Karpas-422 (cell line): ENCODE measurements at places on chromosomes 2 and 18. TPM values are rescaled to one million over a fixed set of nuclear protein-coding genes. Genes with fewer than 3 reads are reported as not detected.

DNA sequence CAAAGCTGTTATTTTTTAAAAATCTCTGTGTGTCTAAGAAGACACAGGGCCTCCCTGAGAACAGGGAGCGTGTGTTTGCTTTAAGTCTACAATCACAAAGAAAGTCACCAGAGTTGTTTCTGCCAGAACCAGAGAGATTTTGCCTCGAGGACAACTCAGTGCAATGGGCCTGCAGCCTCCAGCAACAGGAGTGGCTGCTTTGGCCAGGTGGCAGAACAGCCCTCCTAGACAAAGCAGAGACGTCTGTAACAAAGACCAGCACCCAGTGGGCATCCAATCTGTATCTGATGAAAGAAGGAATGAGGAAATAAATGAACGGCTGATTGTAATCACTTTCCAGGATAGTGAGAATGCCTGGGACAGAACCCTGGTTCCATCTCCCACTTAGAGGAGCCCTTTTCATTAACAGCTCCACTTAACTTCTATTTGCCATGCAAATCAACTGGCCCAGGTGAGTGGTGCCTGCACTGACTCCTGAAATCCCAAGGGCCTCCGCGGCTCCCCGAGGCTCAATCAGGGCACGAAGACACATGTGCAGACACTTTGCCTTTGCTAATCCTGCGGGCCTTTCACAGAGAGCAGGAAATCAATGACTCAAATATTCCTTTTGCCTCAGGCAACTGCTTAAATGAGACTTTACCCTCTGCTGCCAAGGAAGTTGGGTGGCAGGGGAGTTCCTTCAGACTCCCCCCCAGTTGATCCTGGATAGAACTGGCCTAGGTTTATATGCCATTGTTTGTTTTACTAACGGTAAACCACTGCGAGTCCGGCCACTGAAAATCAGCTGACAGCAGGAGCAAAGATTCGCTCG lies 146.5 kb downstream of the CABLES1 start:
- H3K4me1 ChIP-seq, result peaks cover 42% of the 10 kb centered on the region
- H3K27me3 ChIP-seq, result no peaks in the 10 kb centered on the region; the same call in 1 of the 2 replicates
- H3K36me3 ChIP-seq, result no peaks in the 10 kb centered on the region; the same call in 1 of the 2 replicates
- peak; percentile 90 for DNase-seq
- H3K4me3 ChIP-seq, result peak overlapping the region; percentile 39
- H3K27ac ChIP-seq, result peak overlapping the region; percentile 49

- peaks cover 5% of the 10 kb centered on the region for H3K4me1 ChIP-seq
- no peaks in the 10 kb centered on the region for H3K27me3 ChIP-seq
- H3K4me3 ChIP-seq, result no peak overlapping the region
- no peak for DNase-seq
- H3K36me3 ChIP-seq, result no peaks in the 10 kb centered on the region
Measured at GRCh38 chr18:10114717-10115463, 201.1 kb downstream of the VAPA start.

- no peaks in the 10 kb centered on the region for H3K36me3 ChIP-seq
- no peak overlapping the region for H3K4me3 ChIP-seq
- no peak overlapping the region for H3K27ac ChIP-seq
- no peaks in the 10 kb centered on the region for H3K27me3 ChIP-seq
- no peaks in the 10 kb centered on the region for H3K4me1 ChIP-seq
Measured at GRCh38 chr18:6741232-6741663, 11.7 kb downstream of the ARHGAP28 start.

GRCh38 chr2:217625557-217626169 lies 377.1 kb downstream of the TNS1 start:
- H3K27me3 ChIP-seq, result no peaks in the 10 kb centered on the region
- no peak overlapping the region for H3K27ac ChIP-seq
- H3K4me3 ChIP-seq, result no peak overlapping the region
- H3K36me3 ChIP-seq, result no peaks in the 10 kb centered on the region
- no peaks in the 10 kb centered on the region for H3K4me1 ChIP-seq
- no peak for DNase-seq

Gene CRACDL
- 1.0 and 2.5 TPM in 2 replicates for total RNA-seq

DNA sequence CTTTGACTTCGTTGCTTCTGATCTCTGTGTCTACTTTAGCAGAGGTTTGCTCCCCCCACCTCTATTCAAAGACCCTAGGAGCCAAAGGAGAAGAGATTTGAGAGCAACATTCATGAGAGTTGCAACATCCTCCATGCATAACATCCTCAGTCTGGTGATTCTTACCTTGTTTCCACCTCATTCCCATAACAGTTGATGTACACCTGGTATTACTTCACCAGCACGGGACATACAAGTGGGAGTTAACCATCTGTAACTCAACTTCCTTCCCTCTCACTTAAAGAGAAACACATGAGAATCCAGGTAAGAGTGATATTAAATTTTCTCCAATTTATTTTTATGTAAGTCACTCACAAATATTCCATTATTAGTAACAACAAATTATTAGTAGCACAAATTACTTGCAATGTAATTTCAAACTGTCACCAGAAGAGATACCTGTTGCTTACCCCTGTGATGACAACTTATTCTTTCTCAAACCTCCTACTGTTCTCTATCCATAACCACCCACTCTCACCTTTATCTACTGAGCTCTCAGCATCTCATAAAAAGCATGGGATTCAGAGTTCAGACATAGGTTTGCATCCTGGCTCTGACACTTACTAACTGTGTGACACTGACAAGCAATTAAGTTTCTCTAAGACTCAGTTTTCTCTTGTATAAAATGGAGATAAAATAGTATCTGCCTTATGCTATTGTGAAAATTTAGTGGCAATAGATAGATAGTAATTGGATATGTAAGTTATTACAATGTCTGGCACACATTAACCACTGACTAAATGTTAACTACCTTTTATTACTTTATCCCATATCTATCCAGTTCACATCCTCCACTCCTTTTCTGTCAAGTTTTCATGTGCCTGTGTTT lies 184.6 kb upstream of the SRD5A2 start:
- H3K27ac ChIP-seq, result no peak overlapping the region
- H3K27me3 ChIP-seq, result no peaks in the 10 kb centered on the region

DNA sequence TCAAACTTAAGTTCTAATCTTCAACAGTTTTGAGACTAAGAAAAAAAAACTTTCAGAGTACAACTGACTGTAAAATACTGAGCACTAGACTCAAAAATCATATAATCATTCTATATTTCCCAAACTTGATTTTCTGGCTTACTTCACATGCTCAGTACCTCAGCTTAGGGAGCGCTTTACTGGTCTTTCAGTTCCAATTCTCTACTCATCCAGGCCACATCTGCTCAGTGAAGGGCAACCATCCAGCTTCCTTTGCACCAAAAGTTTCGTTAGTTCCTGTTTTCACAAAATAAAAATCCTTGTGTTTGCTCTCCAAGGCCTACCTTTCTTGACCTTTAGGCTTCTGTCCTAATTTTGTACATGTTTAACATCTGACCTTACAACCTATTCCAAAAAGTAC lies 287.6 kb upstream of the LRRTM1 start:
- H3K36me3 ChIP-seq, result no peaks in the 10 kb centered on the region
- H3K4me1 ChIP-seq, result no peaks in the 10 kb centered on the region
- DNase-seq, result no peak
- H3K4me3 ChIP-seq, result no peak overlapping the region

GRCh38 chr2:15788455-15788829 lies 151.9 kb upstream of the MYCN start:
- no peaks in the 10 kb centered on the region for H3K4me1 ChIP-seq
- no peak for DNase-seq
- H3K4me3 ChIP-seq, result no peak overlapping the region
- H3K36me3 ChIP-seq, result no peaks in the 10 kb centered on the region
- H3K27ac ChIP-seq, result no peak overlapping the region

GRCh38 chr18:48073211-48073930 lies 142.9 kb upstream of the SMAD2 start:
- H3K4me1 ChIP-seq, result no peaks in the 10 kb centered on the region
- no peak overlapping the region for H3K4me3 ChIP-seq
- no peaks in the 10 kb centered on the region for H3K36me3 ChIP-seq

DNA sequence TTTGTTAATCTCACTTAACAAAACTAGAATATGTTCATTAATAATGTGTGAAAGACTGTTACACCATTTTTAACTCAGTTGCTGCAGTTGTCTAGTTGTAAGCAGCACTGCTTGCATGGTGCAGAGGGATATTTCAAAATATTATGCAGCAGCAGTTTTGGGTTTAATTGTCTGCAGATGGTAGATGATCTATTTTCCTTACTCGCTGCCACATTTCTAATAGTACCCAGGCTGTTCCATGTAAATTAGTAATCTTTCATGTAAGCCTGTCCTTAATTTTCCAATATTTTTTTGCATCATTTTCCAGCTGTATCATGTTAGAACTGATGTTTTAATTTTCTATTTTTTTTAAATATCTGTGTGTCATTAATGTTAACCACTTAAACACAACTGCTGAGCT lies 488.1 kb upstream of the RAB12 start:
- H3K27me3 ChIP-seq, result no peaks in the 10 kb centered on the region
- no peak for DNase-seq
- no peaks in the 10 kb centered on the region for H3K36me3 ChIP-seq

DNA sequence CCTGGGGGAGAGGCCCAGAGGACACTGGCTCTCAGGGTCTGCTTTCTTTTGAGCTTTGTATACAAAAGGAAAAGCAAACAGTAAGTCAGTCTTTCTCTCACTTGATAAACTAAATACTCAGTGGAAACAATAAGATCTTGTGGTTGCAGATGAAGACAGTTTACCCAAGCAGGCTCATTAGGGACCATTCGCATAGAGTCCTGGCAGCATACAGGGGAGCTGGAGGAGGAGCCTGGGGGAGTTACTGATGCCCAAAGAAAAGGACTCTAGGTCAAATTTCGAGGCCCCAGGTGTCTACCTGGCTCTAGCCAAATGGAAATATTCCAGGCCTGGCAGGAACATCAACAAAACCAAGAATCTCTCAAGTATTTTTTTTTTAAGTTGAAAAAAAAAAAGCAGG lies 225.3 kb downstream of the CNTNAP5 start:
- H3K4me3 ChIP-seq, result no peak overlapping the region
- no peak overlapping the region for H3K27ac ChIP-seq
- no peak for DNase-seq
- peaks cover 21% of the 10 kb centered on the region for H3K4me1 ChIP-seq

GRCh38 chr2:241570961-241571581 lies 12.5 kb downstream of the BOK start:
- DNase-seq, result no peak
- no peaks in the 10 kb centered on the region for H3K27me3 ChIP-seq

Gene OTOS
- total RNA-seq, result not detected in 2 replicates

GRCh38 chr2:60508339-60508917 lies 45.0 kb downstream of the BCL11A start:
- no peaks in the 10 kb centered on the region for H3K27me3 ChIP-seq
- H3K27ac ChIP-seq, result no peak overlapping the region
- peaks cover 90% of the 10 kb centered on the region for H3K4me1 ChIP-seq
- no peak overlapping the region for H3K4me3 ChIP-seq
- H3K36me3 ChIP-seq, result peaks cover 31% of the 10 kb centered on the region

- H3K4me3 ChIP-seq, result no peak overlapping the region
- H3K4me1 ChIP-seq, result peaks cover 29% of the 10 kb centered on the region
- H3K27me3 ChIP-seq, result no peaks in the 10 kb centered on the region
- 0 out of 2 replicates have a peak, but pooled peaks cover 5% of the 10 kb centered on the region for H3K36me3 ChIP-seq
Measured at GRCh38 chr2:27198627-27199026, 13.2 kb upstream of the ATRAID start.

DNA sequence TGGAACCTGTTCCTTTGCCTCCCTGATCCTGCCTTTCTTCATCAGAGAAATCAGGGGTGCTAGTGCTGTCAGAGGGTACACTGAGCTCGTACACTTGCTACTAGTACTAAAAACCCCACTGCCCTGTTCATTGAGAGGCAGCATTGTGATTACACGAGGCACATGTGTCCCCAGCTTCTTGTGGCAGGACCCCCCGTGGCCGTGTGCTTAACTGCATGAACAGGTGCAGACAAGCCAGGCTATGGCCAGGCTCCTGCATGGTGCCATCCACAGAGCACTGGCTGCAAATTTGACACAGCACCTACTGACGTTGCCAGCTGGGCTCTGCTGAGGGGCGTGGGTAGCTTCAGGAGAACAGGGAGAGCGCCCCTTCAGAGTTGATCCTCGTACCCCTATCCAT lies 248.4 kb downstream of the GLI2 start:
- H3K27ac ChIP-seq, result no peak overlapping the region
- no peaks in the 10 kb centered on the region for H3K36me3 ChIP-seq
- no peaks in the 10 kb centered on the region for H3K4me1 ChIP-seq
- H3K4me3 ChIP-seq, result no peak overlapping the region

DNA sequence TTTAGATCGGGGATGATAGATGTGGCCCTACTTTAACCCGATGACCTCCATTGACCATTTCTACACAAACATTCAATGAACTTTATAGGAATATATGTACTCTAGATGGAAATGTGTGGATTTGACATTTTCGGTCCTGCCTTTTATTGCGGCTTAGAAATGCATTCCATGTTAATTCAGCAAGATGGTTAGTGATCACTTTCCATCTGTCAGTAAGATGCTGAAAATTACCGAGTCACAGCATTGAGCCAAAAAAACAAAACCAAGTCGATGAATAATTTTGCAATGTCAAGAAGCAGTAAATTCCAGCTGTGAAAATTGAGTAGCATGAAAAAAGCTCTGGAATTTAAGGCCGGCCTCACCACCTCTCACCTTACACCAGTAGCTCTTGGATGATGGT lies 1642.6 kb upstream of the NXPH2 start:
- no peaks in the 10 kb centered on the region for H3K27me3 ChIP-seq
- no peaks in the 10 kb centered on the region for H3K36me3 ChIP-seq
- H3K4me3 ChIP-seq, result no peak overlapping the region
- H3K4me1 ChIP-seq, result no peaks in the 10 kb centered on the region

Gene SERPINB4
- total RNA-seq, result not detected in 2 replicates

- no peaks in the 10 kb centered on the region for H3K4me1 ChIP-seq
- H3K27me3 ChIP-seq, result no peaks in the 10 kb centered on the region
- H3K36me3 ChIP-seq, result no peaks in the 10 kb centered on the region
- H3K4me3 ChIP-seq, result no peak overlapping the region
- no peak for DNase-seq
Measured at GRCh38 chr2:120990451-120990871, 254.8 kb downstream of the GLI2 start.

- H3K27me3 ChIP-seq, result no peaks in the 10 kb centered on the region
- no peak for DNase-seq
- H3K4me1 ChIP-seq, result peaks cover 7% of the 10 kb centered on the region
- H3K4me3 ChIP-seq, result no peak overlapping the region
- no peaks in the 10 kb centered on the region for H3K36me3 ChIP-seq
Measured at GRCh38 chr2:30104307-30104706, 42.5 kb upstream of the YPEL5 start.

Gene RAMP1
- not detected in 2 replicates for total RNA-seq

DNA sequence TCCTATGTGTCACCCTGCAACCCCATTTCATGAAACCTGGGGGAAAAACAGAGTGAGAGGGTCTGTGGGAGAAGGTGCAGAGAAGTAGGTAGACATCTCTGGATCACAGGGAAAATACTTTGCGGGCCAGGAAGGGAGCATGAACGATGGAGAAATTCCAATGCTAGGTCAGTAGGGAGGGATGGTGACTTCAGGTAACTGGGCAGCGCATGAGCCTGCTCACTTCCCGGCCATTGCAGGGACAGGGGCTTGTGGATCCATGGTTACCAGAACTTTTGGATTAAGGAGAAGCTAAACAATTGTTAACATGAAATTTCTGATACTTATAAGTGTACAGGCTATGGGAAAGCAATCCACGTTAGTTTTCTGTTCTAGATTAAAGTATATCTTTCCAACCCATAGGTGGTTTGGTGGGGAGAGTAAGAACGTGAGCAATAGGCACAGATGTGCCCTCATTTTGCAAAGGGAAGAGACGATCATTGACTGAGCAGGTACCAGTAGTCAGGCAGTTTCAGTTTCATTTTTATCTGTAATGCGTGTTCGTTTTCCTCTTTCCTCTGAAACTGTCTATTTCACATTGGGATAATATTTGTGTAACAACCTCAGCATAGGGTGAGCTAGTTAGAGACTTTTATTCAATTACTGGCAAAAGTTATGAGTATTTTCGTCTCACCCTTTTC lies 65.0 kb downstream of the NYAP2 start:
- H3K4me3 ChIP-seq, result peak overlapping the region; percentile 42; the same call in 1 of the 2 replicates
- no peaks in the 10 kb centered on the region for H3K27me3 ChIP-seq
- no peak overlapping the region for H3K27ac ChIP-seq
- DNase-seq, result peak; percentile 42
- peaks cover 5% of the 10 kb centered on the region for H3K4me1 ChIP-seq
